Activated naive CD4-positive, alpha-beta T cell treated with Interleukin-2 at 50 U/mL for 16 hours (primary cell): ENCODE measurements at places on chromosomes 3 and 15.

- DNase-seq: no peak
Observed at GRCh38 chr15:94338243-94338846, 107.0 kb downstream of the MCTP2 start.

GRCh38 chr15:91529534-91529933, 324.0 kb upstream of the SLCO3A1 start:
- no peak for DNase-seq

- no peak for DNase-seq
Observed at GRCh38 chr15:68080334-68080733, 26.2 kb downstream of the PIAS1 start.

DNA sequence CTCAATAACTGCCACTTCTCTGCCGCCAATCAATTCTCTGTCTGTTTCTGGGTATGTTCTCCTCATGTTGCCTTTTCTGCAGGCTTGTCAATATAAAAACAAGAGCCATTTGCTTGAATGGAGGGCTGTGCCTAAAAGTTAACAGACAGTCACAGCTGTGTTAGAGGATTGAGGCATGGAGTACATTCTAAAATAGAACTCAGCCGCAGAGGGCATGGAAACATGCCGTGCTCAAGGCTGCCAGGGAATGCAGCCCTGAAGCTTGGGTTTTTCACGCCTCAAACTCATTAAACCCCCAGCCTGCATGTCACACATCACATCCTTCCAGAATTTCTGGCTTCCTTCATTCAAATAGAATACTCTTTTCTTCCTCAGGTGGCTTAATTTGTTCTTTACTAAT, 166.6 kb downstream of the TPRG1 start:
- DNase-seq: no peak

GRCh38 chr15:78290222-78290621, 9.2 kb downstream of the SKIC8 start:
- no peak for DNase-seq

DNA sequence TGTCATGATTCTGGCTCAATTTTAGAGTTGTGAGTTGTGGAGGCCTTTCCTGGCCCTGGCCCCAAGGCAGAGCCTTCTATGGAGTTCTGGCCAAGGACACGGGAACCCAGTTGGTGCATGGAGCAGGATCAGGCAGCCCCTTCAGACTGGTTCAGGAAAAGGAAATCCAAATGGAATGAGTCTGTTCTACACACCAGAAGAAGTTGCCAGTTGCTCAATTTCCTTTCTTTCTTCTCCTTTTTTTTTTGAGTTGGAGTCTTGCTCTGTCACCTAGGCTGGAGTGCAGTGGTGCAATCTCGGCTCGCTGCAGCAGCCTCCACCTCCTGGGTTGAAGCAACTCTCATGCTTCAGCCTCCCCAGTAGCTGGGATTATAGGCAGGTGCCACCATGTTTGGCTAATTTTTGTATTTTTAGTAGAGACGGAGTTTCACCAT, 28.9 kb upstream of the BHLHE40 start:
- no peak for DNase-seq

DNA sequence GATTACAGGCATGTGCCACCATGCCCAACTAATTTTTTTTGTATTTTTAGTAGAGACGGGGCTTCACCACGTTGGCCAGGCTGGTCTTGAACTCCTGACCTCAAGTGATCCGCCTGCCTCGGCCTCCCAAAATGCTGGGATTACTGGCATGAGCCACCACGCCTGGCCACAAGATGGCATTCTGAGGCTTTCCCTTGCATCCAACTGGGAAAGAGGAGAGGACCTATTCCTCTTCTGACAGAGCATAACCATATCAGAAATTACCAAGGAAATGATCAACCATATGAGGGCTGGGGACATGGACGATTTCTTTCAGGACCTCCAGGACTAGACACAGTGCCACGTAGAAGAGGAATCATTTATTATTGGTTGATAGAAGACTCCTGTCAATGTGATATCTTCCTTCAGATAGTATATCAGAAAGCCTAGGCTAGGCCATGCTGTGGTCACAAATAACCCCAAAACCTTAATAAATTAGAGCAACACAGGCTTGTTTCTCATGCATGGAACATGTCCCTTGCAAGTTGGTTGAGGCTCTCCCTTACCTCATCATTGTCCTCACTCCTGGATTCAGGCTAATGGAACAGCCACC, 372.3 kb upstream of the IL12A start:
- no peak for DNase-seq

DNA sequence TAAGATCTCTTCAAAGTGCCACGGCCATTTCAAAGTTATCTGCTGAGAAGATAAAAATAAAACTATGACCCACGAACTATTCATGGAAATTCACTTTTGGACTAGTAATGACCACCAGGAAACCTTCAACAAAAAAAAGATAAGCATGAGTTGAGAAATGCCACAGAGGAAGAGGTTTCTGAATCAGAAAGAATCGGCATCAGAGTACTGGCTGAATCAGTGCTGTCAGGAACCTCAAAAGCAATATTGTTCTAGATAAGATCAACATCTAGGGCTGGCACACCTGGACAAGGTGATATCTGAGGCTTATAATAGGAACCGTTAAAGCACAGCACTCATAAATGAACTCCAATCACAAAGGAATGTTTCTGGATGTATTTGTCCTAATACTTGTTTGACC, 72.7 kb downstream of the PEAK1 start:
- no peak for DNase-seq

DNA sequence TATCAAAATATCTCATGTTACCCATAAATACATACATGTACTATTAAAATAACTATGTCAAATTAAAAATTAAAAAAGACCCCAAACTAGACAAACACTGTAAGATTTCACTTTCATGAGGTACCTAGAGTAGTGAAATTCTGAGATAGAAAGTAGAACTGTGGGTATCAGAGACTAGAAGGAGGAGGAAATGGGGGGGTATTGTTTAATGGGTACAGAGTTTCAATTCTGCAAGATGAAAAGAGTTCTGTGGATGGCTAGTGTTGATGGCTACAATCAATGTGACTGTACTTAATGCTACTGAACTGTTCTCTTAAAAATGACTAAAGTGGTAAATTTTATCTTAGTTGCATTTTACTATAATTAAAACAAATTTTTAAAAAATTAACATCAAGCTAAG, 36.6 kb downstream of the RFX7 start:
- DNase-seq: no peak

DNA sequence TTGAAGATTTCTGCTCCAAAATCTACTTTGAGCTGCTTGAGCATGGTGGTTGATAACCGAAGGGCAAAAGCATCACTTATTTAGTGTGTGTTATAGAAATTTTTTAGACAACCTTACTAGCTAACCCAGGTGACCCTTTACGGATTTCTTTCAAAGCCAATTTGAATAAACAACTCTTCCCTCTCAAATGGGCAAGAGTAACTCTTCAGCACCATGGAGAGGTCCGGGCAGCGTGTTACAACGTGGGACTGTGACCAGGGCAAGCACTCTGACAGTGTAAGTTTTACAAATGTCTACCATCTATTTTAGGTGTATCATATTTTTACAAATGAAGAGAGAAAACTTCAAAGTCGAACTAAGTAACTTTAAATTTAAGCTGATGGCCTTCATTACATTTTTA, 471.8 kb downstream of the MFSD1 start:
- DNase-seq: no peak
